ENCODE measurements at places on chromosomes 1 and 21.

DNA sequence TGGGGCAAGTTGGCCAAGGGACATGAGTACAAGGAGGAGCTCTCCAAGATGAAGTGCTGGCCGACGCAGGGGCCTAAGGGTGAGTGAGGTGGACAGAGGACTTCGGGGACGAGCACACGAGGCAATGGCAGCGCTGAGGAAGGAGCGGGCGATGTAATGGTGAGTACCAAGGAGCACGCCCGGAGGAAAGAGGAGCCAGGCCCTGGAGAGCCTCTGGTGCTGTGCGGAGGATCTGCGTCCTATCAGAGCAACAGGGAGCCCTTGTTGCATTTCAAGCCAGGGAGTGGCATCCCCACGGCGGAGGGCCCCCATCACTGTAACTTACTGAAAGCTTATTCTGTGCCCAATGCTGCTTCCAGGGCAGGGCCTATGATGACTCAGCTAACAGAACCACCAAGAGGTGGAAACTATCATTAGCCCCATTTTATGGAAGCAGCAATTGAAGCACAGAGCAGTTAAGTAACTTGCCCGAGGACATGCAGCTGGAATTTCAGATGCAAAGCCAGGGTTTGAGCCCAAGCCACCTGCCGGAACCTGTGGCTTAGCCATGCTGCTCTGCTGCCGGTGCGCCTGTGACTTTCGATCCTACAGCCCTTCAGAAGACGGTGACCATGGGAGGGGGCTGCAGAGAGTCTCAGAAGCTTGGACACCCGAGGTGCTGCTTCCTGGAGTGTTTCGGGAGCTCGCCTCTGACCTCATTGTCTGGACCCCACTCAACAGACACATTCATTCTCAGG lies 17.6 kb upstream of the AJAP1 start:
- no peak for DNase-seq

- no peak for DNase-seq
Measured at GRCh38 chr1:3735027-3735681, 17.1 kb upstream of the CCDC27 start.

- no peak for DNase-seq
Measured at GRCh38 chr1:22236166-22236565, 93.3 kb upstream of the WNT4 start.

GRCh38 chr1:169525391-169525790 lies 39.6 kb upstream of the SLC19A2 start:
- no peak for DNase-seq
